Activated CD4-positive, alpha-beta T cell treated with anti-CD3 and anti-CD28 coated beads, Interleukin-2, amount 50 U/mL, for 1 hour (primary cell): ENCODE measurements at places on chromosomes 3 and 15.

GRCh38 chr3:23837691-23838090, 31.9 kb downstream of the UBE2E1 start:
- DNase-seq: no peak

DNA sequence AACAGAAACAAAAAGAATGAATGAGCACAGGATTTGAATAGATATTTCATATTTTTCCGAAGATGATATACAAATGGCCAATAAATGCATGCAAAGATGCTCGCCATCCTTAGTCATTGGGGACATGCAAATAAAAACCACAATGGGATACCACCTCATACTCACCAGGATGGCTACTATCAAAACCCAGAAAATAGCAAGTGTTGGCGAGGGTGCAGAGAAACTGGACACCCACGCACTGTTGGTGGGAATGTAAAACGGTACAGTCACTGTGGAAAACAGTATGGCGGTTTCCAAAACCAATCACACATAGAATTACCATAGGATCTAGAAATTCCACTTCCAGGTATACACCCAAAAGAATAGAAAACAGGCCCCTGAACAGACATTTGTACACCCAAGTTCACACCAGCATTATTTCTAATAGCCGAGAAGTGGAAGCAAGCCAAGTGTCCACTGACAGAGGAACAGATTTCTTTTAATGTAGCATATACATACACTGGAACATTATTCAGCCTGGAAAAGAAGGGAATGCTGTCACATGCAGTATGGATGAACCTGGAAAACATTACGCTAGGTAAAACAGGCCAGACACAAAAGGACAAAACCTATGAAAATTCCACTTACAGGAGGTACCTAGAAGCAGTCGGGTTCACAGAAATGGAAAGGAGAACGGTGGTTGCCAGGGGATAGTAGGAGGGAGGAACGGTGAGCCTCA, 3.6 kb downstream of the RNF168 start:
- no peak for DNase-seq

- DNase-seq: no peak
These were observed 30.0 kb upstream of the TRAK1 start for GRCh38 chr3:42061025-42061712.

GRCh38 chr15:64851503-64851840, 9.8 kb downstream of the PLEKHO2 start:
- no peak for DNase-seq

DNA sequence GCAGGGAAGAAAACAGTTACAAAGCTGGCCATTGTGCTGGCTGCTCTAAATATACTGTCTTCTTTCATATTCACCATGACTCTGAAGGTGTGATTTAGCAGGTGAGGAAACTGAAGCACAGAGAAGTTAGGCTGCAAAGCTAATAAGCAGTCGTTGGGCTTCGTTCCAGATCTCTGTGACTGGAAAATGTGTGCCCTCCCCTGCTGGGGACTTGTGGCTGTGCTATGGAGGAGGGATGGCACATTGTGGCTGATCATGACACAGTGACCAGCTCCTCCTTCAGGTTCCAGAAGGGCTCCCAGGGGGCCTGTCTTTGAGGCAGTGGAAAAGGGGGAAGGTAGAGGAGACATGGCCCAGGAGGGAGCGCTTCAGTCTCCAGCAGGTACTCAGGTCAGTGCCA, 19.2 kb downstream of the PXK start:
- no peak for DNase-seq

GRCh38 chr3:37582086-37582485, 279.6 kb upstream of the CTDSPL start:
- no peak for DNase-seq

DNA sequence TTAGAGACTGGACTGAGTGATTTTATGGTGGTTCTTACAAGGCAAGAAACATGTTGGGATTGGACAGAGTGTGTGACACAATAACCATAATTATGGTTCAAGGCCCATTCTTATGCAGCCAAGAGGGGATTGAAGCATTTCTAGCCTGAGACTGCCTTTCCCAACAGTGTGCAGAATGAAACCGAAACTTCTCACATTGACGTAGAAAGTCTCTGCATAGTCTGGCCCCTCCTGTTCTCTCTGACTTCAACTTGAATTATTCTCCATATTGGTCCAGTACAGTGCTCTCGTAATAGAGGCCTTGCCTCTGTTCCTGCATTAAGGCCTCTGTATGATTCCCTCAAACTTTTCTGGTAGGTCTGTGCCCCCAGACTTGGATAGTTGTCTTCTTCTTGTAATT, 138.3 kb downstream of the DIPK2A start:
- DNase-seq: no peak

DNA sequence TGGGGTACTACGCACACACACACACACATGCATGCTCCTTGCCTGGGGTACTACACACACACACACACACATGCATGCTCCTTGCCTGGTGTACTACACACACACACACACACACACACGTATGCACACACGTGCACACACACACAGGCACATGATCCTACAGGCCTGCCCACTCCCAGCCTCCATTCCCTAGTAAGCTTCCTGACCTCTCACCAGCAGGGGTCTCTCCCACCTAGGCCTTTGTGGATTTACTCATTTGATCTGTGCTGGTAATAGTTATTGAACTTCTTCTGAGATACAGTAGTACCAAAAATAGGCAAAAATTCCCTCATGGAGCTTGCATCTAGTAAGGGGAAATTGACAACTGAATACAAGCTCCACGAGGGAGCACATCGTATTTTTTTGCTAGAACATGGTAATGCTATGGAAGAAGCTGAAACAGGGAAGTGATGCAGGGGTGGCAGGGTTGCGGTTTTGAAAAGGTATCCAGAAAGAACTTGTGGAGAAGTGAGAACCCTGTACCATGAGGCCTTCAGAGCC, 19.1 kb downstream of the TTC21A start:
- peak; percentile 35 for DNase-seq

DNA sequence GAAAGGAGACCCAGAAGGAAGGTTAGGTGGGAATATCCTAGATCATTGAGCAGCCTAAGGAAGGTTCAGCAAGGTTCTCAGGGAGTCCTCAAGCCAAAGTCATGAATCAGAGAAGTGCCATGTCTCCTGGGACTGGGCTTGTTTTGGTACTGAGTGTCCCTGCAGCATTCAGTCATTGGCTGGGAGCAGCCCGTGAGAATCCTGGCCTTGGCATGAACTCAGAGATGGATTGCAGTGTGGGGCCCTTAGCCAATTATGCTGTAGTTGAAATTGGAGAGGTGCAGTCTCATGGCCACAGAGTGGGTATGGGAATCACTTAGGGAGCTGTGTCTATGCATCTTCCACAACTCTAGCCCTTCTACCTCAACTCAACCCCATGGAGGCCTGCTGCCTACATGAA, 17.0 kb upstream of the PPM1L start:
- no peak for DNase-seq

GRCh38 chr15:24857763-24858162, 97.0 kb upstream of the SNRPN start:
- DNase-seq: no peak

DNA sequence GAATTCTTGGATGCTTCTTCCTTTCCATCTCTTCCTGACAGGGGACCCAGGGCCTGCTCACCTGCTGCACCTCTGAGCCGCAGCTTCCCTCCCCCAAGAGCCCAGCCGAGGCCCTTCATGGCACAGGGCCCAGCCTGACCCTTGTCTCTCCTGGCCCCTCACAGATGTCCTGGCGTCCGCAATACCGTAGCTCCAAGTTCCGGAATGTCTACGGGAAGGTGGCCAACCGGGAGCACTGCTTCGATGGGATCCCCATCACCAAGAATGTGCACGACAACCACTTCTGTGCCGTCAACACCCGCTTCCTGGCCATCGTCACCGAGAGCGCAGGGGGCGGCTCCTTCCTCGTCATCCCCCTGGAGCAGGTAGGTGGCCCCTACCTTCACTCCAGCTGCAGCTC, 66.2 kb downstream of the CORO2B start:
- DNase-seq: no peak

DNA sequence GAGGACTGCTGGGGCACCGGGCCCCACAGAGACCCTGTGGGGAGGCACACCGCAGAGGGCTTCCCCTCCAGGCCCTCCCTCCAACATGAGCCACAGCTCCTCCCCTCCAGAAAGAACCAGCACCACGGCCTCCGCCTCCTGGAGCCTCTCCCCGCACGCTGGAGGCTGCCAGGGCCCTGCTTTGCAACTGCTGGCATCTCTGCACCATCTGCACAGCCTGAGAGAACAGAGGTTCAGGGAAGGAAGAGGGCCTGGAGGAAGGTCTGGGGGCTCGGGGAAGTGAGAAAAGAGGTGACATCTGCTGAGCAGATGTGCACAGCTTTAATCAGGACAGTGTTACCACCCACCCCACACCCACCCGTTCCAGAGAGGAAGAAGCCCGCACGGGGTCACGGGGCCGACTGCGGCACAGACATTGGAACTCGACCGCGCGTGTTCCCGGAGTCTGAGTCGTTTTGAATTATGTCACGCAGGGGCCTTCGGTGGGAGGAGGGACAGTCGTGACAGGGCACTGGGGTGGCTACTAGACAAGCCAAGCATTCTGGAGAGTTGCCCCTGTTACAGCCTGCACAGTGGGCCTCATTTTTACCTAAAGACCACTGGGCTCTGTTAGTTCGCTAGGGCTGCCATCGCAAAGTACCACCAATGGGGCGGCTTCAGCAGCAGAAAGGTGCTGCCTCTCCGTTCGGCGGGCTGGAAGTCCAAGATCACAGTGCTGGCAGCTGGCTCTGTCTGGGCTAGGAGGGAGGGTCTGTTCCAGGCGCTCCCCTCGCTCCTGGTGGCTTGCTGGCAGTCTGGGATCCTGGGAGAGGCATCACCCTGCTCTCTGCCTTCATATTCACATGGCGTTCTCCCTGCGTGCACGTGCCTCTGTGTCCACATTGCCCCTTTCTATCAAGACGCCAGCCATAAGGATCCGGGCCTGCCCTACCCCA, 194.8 kb downstream of the XXYLT1 start:
- no peak for DNase-seq

DNA sequence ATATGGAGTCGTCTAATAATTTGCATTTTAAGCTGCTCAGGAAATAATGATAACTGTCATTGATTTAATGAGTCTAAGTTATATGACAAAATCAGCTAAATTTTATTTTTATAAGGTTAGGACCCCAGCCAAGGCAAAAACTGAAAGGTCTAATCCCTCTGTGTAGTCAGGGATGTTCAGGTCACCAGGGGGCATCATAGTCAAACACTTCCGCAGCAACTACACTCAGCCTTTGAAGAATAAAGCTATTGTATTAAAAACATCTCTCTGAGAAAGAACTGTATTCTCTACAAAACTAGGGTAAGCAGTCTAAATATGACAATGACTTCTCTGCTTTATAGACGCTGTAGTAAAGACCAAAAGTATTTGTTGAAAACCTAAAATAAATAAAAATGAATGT, 15.0 kb downstream of the INTS14 start:
- peak; percentile 7 for DNase-seq

DNA sequence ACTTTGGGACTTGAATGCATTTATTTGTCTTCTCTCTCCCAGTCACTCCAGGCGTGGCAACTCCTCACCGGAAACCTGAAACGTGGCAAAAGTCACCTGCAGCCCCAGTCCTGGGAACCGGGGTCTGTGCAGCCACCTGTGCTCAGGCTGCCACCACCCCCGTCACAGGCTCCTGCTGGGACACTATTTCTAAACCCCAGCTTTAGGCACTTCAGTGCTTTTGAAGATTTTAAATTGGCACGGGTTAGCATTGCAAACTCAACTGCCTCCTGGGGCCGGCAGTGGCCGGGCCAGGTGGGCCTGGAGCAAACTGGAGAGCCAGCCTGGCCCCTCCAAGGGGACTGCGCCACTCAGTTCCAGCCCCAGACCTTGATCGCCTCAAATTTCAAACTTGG, 146.7 kb upstream of the IQSEC1 start:
- no peak for DNase-seq

DNA sequence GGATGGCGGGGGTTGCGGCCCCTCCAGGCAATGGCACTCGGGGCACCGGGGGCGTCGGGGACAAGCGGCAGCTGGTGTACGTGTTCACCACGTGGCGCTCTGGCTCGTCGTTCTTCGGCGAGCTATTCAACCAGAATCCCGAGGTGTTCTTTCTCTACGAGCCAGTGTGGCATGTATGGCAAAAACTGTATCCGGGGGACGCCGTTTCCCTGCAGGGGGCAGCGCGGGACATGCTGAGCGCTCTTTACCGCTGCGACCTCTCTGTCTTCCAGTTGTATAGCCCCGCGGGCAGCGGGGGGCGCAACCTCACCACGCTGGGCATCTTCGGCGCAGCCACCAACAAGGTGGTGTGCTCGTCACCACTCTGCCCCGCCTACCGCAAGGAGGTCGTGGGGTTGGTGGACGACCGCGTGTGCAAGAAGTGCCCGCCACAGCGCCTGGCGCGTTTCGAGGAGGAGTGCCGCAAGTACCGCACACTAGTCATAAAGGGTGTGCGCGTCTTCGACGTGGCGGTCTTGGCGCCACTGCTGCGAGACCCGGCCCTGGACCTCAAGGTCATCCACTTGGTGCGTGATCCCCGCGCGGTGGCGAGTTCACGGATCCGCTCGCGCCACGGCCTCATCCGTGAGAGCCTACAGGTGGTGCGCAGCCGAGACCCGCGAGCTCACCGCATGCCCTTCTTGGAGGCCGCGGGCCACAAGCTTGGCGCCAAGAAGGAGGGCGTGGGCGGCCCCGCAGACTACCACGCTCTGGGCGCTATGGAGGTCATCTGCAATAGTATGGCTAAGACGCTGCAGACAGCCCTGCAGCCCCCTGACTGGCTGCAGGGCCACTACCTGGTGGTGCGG, 1.9 kb downstream of the CHST2 start:
- peak; percentile 68 for DNase-seq

- no peak for DNase-seq
These were observed 22.5 kb downstream of the PXK start for GRCh38 chr3:58355179-58355578.

- DNase-seq: no peak
These were observed 58.4 kb downstream of the RPLP1 start for GRCh38 chr15:69511015-69511414.

- no peak for DNase-seq
These were observed 96.6 kb downstream of the LRRC3B start for GRCh38 chr3:26719134-26719533.

DNA sequence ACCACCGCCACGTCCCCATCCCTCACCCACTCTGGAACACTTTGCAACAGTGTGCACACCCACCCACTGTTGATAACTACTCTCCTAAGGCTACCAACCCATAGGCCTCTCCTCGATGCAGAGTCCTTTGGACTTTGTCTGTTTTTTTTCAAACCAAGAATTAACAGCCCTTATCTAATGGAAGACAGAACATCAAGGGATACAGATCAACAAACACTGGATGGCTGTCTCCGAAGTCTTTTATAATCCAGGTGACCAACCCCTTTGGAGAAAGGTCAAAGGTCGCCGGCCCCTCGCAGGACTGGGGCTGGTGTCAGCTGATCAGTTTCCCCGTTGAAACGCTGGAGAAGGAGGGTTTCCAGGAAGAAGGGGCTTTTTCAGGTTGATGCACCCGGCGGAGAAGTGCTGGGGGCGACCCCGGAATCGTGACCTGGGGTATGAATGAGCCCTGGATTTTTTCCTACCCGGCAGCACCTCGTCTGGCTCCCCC, 532 bp downstream of the B4GALT4 start:
- no peak for DNase-seq

GRCh38 chr3:14374444-14374883, 27.9 kb upstream of the SLC6A6 start:
- DNase-seq: no peak
